ENCODE measurements at places on chromosomes 11 and 22.

DNA sequence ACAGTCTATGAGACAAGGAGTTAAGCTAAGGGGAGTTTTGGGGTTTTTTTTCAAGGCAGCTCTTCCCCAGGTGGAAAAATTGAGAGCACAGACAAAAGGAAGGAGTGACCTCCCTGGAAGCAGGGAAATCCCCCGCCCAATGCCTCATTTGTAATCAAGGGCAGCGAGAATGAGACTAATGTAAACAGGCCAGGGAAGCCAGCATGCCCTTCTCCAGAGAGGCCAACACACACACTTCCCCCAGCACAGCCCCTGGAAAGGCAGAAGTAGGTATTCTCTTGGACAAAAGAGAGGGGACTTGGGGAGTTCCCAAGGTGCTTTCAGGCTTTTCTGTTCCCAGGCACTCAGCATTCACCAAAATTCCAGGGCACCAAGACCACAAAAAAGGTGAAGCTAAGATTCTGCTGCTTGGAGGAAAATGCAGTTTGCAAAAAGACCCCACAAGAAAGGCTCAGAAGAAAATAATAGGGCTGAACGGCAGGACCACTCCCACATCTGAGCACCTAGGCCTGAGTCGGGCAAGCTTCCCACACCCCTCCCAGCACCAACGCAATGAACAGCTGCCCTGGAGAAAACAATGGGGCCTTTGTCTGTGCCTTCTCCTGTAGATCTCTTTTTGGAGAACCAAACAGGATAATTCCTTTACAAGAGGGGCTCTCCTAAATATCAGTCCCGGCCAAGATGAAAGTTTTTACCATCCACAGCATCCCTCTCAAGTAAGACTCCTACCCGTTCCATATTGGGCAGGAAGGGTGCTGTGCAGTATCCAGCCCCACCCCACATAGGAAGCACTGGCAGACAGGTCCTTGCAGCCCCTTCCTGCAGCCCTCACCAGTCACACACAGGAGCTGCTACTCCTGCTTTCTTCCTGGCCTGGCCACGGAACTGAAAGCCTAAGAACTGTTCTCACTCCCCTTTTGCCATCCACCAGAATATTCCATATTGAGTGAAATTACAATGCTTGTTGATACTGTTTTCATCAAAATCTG is 70.7 kb upstream of the AKIP1 start:
- no peak for DNase-seq

DNA sequence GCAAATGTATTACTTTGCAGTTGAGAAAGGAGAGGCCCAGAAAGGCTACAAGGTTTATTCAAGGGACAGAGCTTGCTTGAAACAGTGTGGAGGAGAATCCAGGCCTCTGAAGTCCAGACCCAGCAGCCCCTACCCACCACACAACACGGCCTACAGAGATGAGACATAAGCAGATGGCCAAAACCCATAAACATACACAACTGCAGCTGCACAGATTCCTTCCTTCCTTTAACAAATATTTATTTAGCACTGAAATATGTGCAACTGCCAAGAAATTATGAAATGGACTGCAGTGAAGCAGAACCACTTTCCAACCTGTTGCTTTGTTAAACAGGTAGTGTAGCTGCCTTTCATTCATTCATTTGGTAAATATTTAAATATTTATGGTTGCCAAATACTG is 122.3 kb downstream of the SPATA19 start:
- no peak for DNase-seq

DNA sequence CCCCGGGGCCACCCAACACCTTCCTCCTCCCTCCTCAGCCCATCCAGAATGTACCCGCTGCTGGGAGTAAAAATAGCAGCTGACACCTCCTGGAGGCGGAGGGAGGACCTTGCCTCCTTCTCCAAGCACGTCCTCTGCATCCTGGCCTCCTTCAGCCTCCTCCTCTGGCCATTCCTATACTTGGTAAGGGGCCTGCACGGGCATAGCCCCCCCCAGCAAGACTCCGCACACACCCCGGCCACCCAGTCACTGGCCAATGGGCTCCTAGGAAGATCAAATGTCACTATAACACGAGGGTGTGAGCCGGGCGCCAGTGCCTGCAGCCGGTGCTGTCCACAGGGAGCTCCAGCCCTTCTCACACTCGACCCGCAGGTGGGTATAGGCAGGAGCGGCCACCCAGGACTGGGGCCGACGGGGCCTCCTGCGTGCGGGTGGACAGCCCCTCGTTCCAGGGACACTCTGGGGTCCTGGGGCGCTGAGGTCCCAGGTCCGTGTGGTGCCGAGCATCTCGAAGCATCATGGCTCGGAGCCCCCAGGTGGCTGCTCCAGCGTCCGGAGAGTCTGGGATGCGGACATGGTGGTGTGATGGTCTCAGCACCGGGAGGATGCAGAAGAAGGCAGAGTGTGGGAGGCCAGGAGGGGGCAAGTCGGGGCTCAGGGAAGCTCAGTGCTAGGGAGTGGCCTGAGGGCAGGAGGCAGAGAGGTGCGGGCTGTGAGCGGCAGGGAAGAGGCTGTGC is at the start of gene TNNT3:
TNNT3 (plus strand) TSS at position 313 of the 737 bp plus-strand sequence. CDS start 3,172 bp downstream, outside the sequence.
- no peak for DNase-seq

GRCh38 chr11:103055221-103055890 is 36.6 kb downstream of the DCUN1D5 start:
- peak; percentile 40 for DNase-seq

GRCh38 chr11:43419460-43419859 is 60.7 kb downstream of the TTC17 start:
- peak; percentile 2 for DNase-seq

- DNase-seq, result no peak
These were observed 154.2 kb downstream of the DSCAML1 start for GRCh38 chr11:117642835-117643234.

- no peak for DNase-seq
These were observed 28.4 kb downstream of the SHANK3 start for GRCh38 chr22:50701076-50701419.

GRCh38 chr11:3920148-3920852 is 64.8 kb downstream of the STIM1 start:
- DNase-seq, result no peak

DNA sequence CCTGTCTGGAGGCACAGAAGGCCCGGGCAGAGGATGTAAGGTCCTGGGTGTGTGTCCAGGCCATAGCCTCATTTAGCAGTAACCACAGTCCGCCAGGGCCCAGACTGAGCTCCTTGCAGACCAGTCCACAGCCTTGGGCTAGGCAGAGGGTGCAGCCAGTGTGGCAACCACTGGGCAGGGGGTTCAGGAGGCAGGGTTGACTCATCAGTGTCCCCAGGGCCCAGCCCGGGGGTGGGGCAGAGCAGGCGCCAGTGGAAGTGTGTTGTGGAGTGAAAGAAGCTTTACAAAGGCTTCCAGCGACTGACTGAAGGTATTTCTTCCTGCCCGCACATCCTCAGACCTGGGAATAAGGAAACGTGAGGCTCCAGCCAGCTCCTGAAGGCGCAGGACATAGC is 27.7 kb upstream of the WNT11 start:
- DNase-seq, result no peak

- no peak for DNase-seq
These were observed 113.9 kb upstream of the ANO1 start for GRCh38 chr11:69964247-69964643.

GRCh38 chr11:128238521-128239265 is 348.7 kb downstream of the ETS1 start:
- no peak for DNase-seq

DNA sequence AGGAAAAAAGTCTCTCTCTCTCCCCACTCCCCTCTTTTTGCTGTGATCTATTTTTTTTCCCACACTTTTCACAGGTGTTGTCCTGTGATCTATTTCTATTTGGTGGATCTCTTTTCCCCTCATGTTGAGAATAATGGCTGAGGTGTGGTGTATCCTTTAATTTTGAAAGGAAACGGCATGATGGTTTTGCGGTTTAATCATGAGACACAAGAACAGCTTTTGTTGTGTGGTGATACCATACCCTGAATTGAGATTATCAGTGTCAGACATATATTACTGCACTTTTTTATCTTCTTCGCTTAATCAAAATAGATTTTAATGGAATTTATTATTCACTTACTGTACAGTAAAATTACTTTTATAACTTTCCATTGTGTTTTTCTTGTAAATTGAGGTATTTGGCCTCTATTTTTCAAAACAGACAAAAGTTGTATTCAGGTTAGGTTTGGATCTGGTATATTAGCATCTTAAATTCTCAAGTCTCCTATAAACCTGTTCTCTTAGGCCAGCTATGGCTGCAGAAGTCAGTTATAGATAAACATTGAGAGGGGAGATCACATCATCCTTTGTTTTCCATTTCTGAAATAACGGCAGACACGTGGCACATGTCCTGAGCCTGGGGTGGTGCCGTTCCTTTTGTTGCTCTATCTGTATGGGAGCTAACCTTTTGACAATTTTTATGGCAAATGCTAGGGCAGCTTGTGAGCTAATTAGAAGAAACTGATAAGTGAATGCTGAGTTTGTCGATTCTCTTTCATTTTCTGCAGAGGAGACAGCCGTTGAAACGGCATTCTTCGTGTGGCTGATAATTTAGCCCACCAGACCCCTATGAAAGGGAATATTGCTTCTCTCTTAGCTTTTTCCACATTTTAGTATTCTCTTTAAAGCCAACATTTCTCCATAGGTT is 25.8 kb downstream of the NF2 start:
- no peak for DNase-seq

DNA sequence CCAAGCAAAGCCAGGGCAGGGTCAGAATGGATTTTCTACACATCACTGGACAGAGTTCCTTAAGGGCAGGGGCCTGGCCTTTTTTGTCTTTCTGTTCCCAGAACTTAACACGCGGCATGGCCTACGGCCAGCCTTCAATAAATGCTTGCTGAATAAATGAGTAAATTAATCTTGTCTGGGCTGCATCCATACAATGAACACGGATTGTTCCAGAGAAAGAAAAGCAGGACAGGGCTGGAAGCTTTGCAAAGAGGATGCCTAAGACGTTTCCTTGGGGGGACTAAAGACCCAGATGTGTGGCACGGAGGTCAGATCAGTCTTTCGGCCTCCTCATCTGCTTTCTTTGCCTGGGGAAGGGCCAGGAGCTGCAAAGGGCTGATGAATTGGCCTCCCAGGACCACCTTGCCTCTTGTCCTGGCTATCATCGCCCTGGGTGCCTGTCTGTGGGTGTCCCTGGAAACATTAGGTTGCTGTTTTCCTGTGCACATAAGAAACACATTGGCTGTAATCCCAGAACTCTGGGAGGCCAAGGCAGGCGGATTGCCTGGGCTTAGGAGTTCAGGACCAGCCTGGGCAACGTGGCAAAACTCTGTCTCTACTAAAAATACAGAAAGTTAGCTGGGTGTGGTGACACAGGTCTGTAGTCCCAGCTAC is 20.8 kb upstream of the RFPL3 start:
- no peak for DNase-seq

- no peak for DNase-seq
These were observed 79.7 kb downstream of the MAML2 start for GRCh38 chr11:96263238-96263763.
